Activated T-cell treated with anti-CD3 and anti-CD28 coated beads, Interleukin-2, amount 50 U/mL, for 24 hours (primary cell): ENCODE measurements at places on chromosomes 7 and 10.
A peak's percentile ranks its signal among the peaks of the same experiment; 100 is the strongest.

DNA sequence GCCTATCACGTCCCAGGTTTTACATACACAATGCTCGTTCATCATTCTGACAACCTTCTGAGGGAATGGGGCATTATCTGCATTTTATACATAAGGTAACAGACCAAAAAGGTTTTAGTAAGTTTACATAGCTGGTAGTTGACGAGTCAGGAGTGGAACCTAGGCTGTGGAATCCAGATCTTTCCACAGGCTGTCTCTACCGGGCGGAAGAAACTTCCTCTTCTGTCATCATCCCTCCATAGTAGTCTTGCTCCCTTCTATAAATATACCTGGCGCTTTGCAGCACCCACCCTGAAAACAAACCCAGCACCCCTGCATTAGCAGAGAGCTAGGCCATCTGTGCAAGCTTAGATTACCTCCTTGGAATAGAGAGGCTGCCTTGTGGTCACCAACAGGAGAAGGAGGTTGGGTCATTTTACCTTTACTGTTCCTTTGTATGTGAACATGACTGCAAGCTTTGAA, 1.3 kb downstream of the TSPAN13 start:
- DNase-seq = no peak

- DNase-seq = no peak
Measured at GRCh38 chr10:133012573-133013359, 70.4 kb upstream of the CFAP46 start.

DNA sequence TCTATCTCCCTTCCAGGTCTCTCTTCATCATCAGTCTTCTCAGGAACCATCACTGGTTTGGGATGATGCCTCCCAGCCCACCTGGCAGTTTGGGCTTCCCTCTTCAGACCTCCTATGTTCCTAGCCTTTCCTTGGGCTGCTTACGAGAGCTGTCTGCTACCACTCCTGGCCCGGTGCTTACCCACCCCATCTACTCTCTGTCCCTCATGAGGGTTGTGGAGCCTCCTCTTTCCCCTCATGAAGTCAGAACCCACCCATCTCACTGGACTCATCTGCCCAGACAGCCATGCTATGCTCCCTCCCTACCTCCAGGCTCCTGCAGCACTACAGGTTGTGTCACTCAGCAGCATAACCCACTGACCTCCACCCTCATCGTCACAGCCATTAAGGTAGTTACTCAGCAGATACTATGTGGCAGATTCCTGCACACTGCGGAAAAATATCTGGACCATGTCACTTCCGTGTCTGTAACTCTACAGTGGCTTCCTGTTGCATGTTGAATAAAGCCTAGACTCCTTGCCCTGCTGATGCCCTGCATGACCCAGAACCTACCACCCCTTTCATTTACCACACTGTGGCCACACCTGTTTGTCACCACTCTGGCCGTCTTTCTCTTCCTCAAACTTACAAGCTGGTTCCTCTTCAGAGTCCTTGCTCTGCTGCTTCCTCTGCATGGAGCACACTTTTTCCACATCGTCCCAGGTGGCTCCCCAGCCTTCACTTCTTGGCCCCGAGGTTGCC, 2.0 kb downstream of the DBNL start:
- peak; percentile 40 for DNase-seq

DNA sequence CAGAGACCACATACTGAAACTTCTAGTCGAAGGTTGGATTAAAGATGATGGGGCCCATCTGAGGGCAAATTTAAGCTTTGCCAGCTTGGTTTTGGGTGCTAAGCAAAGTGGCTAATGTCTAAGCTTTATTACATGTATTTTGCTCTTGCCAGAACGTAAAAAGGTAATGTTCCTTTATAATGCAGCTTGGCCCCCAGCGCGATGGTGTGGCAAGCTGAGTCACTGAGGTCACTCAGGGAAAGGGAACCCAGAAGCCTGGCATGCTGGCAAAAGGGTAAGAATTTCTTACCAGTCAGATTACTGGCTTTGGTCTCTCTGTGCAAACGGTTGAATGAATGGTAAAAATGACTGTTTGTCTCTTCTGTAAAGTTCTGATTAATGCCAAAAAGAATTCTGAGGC, 158.3 kb upstream of the KCND2 start:
- no peak for DNase-seq

DNA sequence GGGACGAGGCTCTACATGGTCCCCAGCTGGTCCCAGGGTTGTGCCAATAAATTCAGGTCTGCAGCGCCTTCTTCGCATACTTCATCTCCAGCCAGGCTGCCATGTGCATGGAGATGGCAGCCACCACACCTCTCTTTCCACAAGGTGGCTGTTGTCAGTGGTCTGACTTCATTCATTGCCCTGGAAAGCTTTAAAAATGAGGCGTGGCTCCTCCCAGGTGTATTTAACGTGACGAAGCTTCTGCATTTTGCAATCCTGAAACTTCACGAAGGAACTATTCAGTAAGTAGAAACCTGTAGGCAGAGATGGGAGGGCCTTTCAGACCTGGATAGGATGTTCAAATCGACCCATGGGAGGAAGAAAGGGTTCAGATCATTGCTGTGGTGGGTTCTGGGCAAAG, 53.7 kb downstream of the PFKFB3 start:
- no peak for DNase-seq

GRCh38 chr10:77162697-77163096, 474.9 kb downstream of the KCNMA1 start:
- no peak for DNase-seq

DNA sequence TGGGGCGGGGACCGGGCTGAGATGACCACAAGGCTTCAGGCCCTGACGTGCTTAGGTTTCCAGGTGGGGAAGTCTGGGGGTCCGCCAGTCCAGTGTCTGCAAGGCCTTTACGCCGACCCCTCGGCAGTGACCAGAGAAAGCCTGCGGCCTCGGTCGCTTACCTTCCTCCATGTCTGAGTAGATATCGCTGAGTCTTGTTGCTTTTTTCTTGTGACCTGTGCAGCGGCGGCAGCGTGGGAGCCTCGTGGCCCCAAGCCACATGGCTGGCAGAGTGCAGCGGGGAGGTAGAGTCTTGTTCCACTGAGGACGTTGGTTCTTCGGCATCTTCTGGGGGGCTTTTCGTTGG, 329 bp downstream of the NOLC1 start:
- DNase-seq = no peak

- no peak for DNase-seq
Measured at GRCh38 chr10:87000491-87000890, 19.6 kb upstream of the FAM25A start.

- DNase-seq = no peak
Measured at GRCh38 chr7:46651561-46652088, 730.6 kb upstream of the IGFBP3 start.

- DNase-seq = no peak
Measured at GRCh38 chr10:78288663-78289062, 255.0 kb downstream of the RPS24 start.

DNA sequence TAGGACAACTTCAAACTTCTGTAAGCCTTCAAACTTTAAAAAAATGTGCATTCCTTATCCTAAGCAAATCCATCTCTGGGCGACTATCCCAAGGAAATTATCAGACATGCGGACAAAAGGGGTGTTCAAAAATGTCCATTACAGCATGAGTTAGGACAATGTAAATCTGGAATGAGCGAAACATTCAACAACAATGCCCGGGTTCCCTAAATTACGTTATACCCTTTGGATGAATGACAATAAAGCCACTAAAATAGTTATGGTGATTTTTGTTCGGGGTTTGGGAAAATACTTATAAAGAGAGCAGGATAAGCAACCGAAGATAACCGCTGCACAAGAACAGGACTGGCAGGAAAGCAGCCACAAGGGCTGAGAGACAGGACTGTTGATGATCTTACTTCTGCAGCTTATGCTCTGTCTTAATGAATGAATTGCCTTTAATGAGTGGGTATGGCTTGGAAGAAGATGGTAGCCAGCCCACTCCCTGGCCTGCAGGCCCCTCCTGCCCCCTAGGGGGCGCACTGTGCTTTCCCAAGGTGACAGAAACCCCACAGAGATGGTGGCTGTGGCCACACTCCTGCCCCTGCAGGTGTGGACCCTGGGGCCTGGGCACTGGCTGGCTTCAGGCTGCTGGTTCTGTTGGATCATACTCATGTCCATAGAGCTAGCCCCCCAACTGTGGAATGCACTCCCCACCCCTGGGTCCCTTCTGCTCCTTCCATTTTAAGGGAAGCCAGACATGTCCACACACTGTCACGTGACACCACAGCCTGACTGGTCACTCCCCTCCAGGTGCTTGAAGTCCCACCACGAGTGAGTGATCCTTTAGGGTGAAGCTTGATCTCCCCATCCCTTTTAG, 45.0 kb downstream of the ZCCHC24 start:
- peak; percentile 60 for DNase-seq

GRCh38 chr7:14717816-14718215, 184.7 kb downstream of the DGKB start:
- no peak for DNase-seq

DNA sequence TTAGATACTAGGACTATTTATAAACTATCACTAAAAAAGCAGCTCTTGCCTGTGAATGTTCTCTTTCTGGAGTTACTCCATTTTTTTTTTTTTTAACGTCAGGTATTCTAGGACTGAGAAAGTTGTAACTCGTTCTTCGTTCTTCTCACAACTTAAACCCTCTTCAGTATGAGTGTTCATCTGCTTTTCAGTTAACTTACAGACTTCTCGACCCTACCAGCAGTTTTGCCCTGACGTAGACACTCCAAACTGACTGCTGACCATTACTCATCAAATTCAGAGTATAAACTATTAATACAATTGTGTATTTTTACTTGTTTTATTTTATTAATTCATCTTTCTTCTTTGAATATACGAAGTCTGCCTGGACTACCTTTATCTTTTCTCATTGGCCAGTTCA, 353.1 kb downstream of the GPR37 start:
- no peak for DNase-seq

- no peak for DNase-seq
Measured at GRCh38 chr10:122341141-122341810, 33.2 kb upstream of the PLEKHA1 start.

DNA sequence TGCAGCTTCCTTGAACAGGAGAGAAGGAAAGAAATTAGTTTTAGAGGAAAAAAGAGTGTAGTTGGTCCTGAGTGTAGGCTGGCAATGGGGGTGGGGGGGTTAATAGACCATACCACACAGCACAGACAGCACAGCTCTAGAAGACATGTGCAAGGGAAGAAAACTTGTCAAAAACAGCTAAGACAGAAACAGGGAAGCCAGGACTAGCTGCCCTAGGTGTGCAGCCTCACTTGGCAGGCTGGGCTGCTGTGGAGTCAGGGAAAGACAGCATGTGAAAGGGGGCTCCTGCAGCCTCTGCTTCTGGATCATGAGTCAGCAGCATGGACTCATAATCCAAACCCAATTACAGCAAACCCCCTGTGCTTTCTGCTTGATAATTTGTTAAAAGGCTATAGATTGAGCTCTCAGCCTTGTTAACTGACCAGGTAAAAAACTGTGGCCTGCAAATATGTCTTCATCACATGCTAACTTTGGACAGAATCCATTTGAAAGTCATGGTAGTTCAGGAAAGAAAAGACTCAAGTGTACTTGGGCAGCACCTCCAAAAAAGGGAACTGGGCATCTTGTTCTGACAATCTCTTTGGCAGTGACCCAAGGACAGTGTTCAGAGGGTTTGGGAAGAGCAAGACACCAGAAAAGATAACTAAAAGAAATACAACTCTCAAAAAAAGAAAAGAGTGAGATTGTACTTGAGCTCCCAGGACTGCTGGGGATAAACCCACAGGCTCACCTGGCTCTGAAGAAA, 142.2 kb upstream of the VWC2 start:
- DNase-seq = no peak

GRCh38 chr10:26839966-26840627, 20.7 kb downstream of the ABI1 start:
- no peak for DNase-seq

- no peak for DNase-seq
Measured at GRCh38 chr10:4334871-4335270, 491.1 kb upstream of the AKR1E2 start.

DNA sequence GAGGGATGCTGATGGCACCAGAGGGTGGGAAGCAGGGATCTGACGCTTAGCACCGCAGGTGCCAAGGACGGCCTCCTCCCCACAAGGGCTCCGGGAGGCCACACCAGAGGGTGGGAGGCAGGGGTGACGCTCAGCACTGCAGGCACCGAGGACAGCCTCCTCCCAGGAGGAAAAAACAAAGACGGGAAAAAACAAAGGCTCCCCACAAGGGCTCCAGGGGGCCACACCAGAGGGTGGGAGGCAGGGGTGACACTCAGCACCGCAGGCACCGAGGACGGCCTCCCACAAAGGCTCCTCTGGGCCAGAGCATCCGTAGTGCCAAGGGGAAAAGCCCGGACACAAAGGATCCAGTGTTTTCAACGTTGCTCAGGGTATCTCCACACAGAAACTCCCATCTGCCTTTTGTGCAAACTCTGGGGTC, 25.6 kb downstream of the DIP2C start:
- DNase-seq = no peak

- no peak for DNase-seq
Measured at GRCh38 chr7:118082506-118082905, 101.5 kb upstream of the LSM8 start.

GRCh38 chr10:14570800-14571199, 203.9 kb downstream of the FAM107B start:
- no peak for DNase-seq

DNA sequence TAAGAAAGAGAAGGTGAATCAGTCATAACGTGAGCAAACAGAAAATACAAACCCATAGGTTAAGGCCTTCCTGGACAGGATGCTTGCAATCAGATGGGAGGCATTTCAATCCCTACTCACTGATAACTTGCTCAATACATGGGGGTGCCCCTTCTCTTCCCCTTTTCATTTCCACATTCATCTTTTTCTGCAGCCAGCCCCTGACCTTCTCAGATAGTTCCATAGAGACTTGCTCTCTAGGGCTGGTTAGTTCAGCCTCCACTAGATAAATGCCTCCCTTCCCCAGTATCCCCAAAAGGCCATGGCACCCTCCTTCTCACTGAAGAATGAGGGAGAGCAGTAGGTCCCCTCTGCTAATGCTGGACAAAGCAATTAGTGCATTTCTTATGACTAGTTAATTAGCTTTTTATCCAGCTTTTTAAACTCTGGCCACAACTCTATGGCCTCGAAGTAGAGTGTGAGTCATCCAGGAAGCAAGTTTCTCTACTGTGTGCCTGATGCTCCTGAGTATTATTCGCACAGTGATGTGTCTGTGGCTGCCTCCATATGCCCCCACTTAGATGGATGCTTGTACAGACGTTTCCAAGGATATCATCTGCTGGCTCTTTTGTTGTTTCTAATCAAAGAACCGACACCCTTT, 12.7 kb downstream of the CHN2 start:
- DNase-seq = no peak

DNA sequence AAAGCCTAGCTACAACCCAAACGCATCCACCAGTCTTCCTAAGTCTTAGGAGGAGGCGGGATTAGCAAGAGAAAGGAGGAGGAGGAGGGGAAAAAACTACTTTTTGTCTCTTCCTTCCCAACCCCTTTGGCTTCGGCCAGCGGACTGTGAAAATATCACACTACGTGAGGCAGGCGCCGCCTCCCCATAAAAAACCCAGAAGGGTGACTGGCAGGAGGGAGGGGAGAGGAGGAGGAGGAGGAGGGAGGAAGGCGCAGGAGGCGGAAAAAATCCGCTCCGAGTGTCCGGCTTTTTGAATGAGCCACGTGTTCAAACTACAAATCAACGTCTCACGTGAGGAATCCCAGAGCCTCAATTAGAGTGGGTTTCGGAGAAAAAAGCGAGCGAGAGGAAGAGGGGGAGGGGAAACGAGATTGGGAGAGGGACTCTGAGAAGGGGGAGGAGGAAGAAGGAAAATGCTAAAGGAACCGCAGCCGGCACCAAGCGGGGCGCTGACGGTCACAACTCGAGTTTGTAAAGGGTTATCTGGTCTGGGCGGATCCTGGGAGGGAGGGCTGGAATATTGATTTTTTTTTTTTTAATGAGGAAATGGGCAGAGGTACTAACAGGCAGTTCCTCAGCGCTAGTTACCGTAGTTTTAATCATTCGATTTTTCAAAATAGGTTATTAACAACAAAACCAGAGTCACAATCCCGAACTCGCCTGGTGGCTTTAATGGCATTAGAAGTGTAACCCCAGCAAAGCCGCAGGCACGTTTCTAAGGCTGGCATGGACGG, at the start of gene IGF2BP3:
Gene IGF2BP3, minus strand, starts transcription at position 162 of the 776 bp plus-strand sequence. CDS start 381 bp downstream, outside the sequence.
- DNase-seq = peak; percentile 45
